Skeletal muscle cell (primary cell): ENCODE measurements at places on chromosomes 16 and 17.

DNA sequence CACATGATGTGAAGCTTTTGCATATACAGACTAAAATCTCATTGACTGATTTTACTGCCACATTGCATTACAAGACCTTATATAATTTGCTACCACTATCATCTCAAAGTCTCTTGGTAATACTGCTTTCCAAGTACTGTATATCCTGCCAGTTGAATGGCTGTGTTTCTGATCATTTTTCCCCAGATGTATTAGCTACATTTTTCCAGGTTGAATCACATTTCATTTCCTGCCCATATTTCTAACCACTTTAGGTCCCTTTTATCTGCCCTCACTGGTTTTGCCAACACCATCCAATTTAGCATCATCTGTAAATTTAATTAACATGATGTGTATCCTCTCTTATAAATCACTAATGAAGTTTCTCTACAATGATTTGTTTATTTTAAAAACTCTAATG is 365.7 kb upstream of the PMFBP1 start:
- peak; percentile 16 for DNase-seq

GRCh38 chr16:48555155-48555554 is 54.8 kb downstream of the N4BP1 start:
- DNase-seq: no peak

GRCh38 chr16:907361-907760 is 63.4 kb downstream of the LMF1 start:
- DNase-seq: no peak

DNA sequence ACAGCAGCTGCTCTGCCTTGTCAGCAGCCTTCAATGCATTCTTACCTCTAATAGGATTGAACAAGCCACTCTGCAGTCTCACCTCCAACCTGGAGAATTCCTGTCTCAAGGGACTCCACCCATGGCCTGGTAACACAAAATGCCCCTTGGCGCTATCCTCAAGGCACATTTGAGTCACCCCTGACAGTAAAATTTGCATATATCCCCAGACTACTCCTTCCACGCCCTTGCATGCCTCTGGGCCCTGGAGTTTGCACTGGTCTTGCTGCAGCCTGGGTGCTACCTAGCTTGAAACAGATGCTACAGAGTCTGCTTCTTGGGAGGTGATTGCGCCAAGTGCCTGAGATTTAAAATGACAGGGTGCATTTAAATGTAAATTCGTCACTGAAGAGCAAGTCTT is 391.4 kb upstream of the MAF start:
- no peak for DNase-seq

- no peak for DNase-seq
Observed at GRCh38 chr16:56998861-56999260, 9.5 kb downstream of the NLRC5 start.

DNA sequence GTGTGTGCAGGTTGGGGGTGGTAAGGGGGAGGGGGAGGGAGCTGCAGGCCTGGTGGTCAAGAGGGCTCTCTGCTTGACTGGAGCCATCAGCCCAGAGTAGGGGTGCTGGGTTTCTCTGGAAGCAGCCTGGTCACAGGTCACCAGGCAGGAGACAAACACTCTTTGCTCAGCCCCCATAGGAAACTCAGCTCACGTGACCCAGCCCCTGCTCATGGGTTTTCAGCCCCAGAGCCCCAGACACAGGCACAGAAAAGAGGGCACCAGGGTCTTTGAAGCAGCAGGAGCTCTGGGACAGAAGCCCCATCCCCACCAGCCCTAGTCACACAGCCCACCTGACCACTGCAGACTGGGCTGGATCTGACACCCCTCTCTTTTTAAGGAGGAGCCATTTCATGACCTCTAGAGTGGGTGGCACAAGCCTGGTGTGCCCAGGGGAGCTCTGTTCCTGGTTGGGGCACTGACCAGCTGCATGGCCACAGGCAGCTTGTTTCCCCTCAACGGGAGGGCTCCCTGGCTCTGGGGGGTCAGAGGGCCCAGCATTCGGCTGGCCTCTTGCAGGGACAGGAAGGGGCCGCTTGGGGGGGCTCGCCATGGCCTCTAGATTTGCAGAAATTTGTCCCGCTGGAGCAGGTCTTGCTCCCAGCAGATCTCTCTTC is 13.8 kb upstream of the CD79B start:
- DNase-seq: no peak

DNA sequence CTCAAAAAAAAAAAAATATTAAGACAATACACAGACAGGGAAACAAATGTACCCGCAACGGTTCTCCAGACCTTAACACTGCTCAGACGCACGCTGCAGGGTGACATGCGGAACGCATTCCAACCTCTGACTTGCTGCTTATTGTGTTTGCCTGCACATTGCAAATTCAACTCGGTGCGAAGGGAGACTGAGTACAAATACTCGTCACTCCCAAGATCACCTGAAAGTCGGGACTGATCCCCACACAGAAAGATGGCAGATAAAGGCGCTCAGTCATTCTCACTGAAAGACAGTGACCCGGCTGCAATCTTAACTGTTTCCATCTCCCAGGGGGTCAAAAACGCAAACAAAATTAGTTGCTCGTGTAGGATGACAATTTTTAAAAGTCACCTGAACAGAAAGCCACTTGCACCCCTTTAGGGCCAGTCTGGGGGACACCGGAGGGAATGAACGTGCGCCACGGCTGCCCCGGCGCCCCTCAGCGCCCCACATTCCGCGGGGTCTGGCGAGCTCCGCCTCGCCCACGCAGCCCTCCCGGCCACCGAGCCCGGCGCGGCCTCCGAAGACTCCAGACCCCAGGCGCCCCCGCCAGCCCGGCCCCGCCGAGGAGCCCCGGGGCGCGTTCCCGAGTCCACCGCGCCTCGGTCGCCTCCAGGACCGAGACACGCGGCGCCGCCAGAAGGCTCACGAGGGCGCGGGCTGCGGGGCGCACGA is 589 bp downstream of the CLCN7 start:
- no peak for DNase-seq

GRCh38 chr17:41396996-41397660 is at the start of gene KRT31:
Gene KRT31, minus strand, starts transcription at chr17:41397608. Its CDS starts 69 bp downstream, at chr17:41397539.
- no peak for DNase-seq

DNA sequence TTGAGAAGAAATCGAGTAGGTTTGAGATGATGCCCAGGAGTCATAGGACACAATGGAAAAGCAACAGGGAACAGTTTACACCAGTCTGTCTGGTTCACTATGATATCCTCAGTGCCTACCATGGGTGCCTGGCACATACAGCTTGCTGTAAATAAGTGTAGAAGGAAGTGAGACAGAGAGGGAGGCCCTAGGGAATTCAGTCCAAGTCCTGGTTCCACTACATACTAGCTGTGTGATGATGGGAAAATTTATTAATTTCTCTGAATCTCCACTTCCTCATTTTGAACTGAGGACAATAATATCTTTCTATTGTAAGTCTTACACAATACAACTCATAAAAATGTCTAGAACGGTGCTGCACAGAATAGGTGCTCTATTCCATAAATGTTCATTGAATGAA is 53.3 kb upstream of the LYRM9 start:
- no peak for DNase-seq

DNA sequence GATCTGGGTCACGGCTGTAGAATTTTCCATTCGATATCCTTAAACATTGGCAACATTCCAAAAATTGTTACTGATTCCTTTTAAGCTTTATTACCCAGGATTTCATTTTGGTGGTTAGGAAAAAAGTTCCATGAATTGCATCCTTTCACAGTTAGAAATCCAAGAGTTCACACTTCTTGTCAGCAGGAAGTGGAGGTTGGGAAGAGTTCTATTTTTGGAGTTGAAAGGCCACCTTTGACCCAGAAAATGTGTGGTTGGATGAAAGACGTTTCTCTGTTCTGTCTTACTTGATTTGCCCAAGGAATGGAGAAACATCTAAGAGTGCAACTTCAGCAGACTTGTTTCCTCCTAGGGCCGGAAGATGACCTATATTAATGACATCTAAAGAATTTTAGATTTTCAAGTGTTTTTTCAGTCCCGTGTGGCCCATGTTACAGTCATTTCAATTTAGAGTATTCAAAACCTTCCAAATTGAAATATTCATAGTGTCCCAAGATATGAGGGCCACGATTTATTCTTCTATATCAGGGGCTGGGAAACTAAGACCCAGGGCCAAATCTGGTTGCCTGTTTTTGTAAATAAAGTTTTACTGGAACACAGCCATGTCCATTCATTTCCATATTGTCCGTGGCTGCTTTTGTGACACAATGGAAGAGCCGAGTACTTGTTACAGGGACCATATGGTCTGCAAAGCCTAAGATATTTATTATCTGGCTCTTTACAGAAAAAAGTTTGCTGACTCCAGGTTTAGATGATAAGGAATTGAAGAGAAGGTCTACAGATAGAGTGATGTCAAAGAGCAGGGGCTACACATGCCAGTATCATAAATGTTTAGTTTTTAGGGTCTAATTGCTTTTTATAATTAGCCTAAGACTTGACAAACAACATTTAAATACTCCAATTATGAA is 50.2 kb downstream of the CDK5R1 start:
- DNase-seq: no peak

DNA sequence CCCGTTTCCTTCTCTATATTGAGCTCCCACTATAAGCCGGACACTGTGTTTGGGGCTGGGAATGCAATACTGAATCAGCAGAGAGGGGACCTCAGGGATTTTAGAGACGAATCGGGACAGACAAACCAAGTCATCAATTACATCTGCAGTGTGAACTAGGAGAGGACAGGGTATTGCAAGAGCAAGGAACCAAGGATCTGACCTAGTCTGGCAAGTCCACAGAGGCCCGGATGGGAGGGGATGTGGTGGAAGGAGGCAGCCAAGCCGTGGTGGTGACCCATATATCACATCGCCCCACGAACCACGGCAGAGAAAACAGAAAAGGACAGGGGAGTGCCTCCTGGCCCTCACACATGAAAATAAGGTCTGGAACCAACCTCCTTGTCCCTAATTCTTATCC is 28.1 kb upstream of the NXPH3 start:
- DNase-seq: no peak

DNA sequence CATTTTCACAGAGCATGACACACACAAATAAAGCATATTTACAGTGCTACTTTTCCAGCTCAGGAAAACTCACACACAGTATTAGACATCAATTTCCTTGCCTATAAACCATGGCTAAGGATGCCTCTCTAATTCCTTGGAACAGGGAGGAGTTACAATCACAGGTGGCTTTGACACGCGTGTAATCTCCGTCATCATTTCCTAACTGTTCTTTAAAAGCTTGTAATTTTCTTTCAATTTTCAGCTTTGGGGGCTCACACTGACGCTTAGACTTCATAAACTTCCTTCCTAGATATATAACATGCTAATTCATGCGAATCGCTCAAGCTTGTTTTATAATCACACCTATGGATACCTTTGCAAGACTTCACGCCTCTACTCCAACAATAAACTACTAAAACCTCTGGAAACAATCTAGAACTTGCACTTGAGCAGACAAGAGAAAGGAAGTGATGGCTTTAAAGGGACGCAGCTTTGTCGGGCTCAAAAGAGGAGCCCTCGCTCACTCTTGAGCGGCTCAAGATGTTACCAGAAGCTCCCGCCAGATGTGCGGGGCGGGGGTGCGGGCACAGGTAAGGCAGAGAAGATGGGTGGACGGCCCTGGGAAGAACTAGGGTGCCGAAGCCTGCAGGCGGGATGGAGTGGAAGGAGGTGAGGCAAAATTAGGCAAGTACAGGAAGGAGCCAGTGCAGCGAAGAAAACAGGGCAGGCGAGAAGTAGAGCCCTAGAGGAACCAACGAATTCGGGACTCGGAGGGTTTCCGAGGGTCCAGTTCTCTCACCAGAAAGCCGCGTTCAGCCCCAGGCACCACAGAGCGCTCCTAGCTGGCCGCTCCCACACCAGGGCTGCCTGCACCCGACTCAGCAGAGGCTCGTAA is 631 bp downstream of the RETREG3 start:
- DNase-seq: no peak

- no peak for DNase-seq
Observed at GRCh38 chr17:75774991-75775668, 9.5 kb upstream of the UNK start.
